ENCODE measurements at places on chromosomes 2 and 18.

DNA sequence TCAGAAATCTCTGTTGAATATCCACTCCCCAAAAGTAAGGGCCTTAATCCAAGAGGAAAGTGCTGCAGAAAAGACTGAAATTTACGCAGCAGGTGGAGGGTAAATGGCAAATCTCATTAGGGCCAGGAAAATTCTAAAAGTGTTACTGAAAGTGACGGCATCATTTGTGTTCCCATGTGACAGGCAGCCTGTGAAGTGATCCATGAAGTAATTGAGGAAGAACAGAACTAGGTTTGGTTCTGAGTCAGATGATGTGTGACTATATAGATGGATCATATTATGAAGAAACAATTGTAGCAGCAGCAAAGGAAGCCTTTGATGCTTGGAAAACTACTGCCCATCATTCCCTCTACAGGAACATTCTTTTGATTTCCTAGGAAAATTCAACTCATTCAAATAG is 401.2 kb downstream of the TGIF1 start:
- H3K4me3 ChIP-seq = no peak overlapping the region
- no peak for DNase-seq
- no peaks in the 10 kb centered on the region for H3K36me3 ChIP-seq
- H3K4me1 ChIP-seq = no peaks in the 10 kb centered on the region
- H3K27ac ChIP-seq = no peak overlapping the region

DNA sequence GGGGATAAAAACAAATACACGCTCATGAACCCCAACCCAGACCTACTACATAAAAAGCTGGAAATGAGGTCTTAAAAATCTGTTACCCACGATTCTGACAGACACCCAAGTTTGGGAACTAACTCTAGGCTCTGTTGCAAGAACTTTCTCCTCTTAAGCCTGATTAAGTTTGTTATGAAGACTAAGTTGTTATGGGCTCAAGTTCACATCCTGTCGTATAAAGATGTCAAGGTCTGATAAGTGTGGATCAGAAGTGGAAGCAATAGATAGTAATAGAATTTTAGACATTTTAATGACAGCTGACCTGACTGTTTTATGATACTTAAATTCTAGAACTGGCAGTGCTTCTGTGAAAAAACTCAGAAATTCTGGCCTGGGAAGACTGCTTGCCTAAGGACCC is 43.2 kb downstream of the LPIN2 start:
- H3K27ac ChIP-seq = no peak overlapping the region
- H3K4me1 ChIP-seq = peaks cover 14% of the 10 kb centered on the region
- no peak overlapping the region for H3K4me3 ChIP-seq
- no peaks in the 10 kb centered on the region for H3K27me3 ChIP-seq

- no peak for DNase-seq
- peaks cover 50% of the 10 kb centered on the region for H3K4me1 ChIP-seq
- H3K36me3 ChIP-seq = no peaks in the 10 kb centered on the region
- H3K27ac ChIP-seq = peak overlapping the region; percentile 97
- H3K4me3 ChIP-seq = peak overlapping the region; percentile 74
- H3K27me3 ChIP-seq = no peaks in the 10 kb centered on the region
These were observed 101.6 kb downstream of the SPTBN1 start for GRCh38 chr2:54557601-54558187.

DNA sequence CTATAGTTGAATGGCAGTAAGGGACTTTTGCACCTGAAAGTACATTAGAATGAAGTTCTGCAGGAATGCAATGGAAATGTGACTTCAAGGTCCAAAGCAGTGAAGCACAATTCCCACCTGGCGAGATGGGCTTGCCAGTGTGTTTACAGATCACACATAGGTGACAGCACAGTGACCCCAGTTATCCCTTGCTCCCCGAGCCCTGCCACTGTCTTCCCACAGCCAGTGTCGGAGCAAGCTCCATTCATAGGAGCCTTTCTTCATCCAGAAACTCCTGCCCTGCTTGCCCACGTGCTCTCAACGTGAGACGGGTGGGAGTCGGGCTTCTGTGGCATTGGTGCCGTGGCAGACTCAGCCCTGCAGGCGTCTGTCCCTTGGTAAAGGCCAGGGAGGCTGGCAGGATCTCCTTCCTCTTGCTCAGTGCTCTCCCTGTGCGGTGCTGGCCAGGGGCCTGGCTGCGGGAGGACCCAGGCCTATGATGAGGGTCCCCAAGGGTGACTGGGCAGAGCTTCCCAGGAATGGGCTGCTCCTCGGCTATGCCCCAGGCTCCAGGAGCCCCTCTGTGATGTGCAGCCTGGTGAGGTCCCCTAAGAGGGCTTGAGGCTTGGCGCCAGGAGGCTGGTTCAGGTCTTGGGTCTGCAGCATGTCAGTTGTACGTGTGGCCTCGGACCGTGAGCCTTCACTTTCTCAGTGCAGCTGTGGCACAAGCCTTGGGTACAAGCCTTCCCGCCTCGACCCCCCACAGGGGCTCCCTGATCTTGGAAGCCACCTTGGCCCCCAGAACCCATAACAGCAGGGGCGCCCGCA is 40.2 kb downstream of the SNED1 start:
- no peaks in the 10 kb centered on the region for H3K27me3 ChIP-seq
- DNase-seq = no peak
- H3K36me3 ChIP-seq = peaks cover 16% of the 10 kb centered on the region
- H3K4me1 ChIP-seq = no peaks in the 10 kb centered on the region
- H3K27ac ChIP-seq = no peak overlapping the region

GRCh38 chr2:122737429-122738077 is 982.1 kb downstream of the TSN start:
- H3K36me3 ChIP-seq = no peaks in the 10 kb centered on the region
- H3K27ac ChIP-seq = no peak overlapping the region
- no peak overlapping the region for H3K4me3 ChIP-seq
- no peak for DNase-seq
- H3K27me3 ChIP-seq = no peaks in the 10 kb centered on the region
- H3K4me1 ChIP-seq = no peaks in the 10 kb centered on the region

DNA sequence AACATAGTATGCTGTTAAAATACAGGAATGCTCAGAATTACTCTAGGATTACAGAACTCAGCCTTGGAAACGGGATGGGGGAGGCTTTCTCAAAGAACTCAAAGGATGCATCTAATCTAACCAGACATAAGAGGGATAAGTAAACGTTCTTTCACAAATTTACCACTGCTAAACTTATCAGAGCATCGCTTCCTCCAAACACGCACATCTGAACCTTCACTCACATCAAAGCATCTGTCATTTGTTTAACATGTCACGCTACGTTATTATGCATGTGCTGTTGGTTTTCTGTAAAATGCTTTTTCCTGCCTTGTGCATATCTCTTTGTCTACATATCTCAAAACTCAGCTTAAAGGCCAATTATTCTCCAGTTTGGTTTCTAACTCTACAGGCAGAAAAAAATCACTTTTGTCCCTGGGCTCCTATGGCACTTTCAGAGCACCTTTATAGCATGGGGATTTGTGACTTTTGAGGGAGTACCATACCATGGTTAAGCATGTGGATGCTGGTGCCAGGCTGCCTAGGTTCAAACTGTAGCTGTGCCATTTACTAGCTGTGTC is 106.7 kb upstream of the FSHR start:
- no peak for DNase-seq
- H3K27me3 ChIP-seq = no peaks in the 10 kb centered on the region
- no peaks in the 10 kb centered on the region for H3K4me1 ChIP-seq
- no peak overlapping the region for H3K4me3 ChIP-seq
- no peaks in the 10 kb centered on the region for H3K36me3 ChIP-seq
- H3K27ac ChIP-seq = no peak overlapping the region
